ENCODE measurements at places on chromosomes 3 and 15. TPM values are rescaled to one million over a fixed set of nuclear protein-coding genes. Genes with fewer than 3 reads are reported as not detected.

The CYP1A2 gene
- not detected for polyA plus RNA-seq

The TRH gene
- polyA plus RNA-seq: not detected

The PAQR5 gene
- polyA plus RNA-seq: 0.31 TPM

The LRTM1 gene
- polyA plus RNA-seq: not detected

The GP9 gene
- not detected for polyA plus RNA-seq

The CELSR3 gene
- 1.3 TPM for polyA plus RNA-seq

The U2SURP gene
- polyA plus RNA-seq: 40.1 TPM

The SOX14 gene
- polyA plus RNA-seq: not detected

The MYZAP gene
- polyA plus RNA-seq: 0.38 TPM

The CNTN4 gene
- polyA plus RNA-seq: 22.7 TPM

The TNFAIP8L3 gene
- 26.4 TPM for polyA plus RNA-seq

The NCEH1 gene
- polyA plus RNA-seq: 2.3 TPM

The SLC28A2 gene
- polyA plus RNA-seq: 2.0 TPM

The POLQ gene
- not detected for polyA plus RNA-seq

GRCh38 chr15:86002444-86002843, 77.2 kb upstream of the AGBL1 start:
- no peak for DNase-seq

- DNase-seq: peak; percentile 55
These were observed 32.8 kb downstream of the FBLN2 start for GRCh38 chr3:13581485-13582365.

- DNase-seq: no peak
These were observed 297.2 kb downstream of the ARPP21 start for GRCh38 chr3:35936571-35936970.

GRCh38 chr3:160748787-160749186, 7.2 kb upstream of the PPM1L start:
- no peak for DNase-seq

GRCh38 chr3:23575697-23576096, 230.1 kb upstream of the UBE2E1 start:
- no peak for DNase-seq

DNA sequence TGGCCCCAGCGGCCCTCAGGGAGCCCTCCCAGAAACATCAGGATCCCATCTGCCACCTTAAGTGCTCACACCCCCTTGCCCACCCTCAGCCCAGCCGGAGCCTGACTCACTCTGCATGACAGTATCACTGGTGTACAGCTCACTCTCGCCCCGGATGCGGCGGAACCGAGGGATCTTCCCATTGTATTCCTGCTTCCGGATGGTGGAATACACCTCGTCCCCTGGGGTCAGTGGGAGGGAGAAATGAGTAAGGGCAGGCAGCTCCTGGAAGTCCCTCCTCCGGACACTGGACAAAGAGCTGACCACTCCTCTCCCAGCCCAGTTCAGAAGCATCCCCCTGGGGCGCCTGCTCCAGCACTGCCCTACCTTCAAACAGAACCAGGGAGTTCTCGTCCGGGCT, 16.5 kb downstream of the SEMA7A start:
- DNase-seq: no peak

DNA sequence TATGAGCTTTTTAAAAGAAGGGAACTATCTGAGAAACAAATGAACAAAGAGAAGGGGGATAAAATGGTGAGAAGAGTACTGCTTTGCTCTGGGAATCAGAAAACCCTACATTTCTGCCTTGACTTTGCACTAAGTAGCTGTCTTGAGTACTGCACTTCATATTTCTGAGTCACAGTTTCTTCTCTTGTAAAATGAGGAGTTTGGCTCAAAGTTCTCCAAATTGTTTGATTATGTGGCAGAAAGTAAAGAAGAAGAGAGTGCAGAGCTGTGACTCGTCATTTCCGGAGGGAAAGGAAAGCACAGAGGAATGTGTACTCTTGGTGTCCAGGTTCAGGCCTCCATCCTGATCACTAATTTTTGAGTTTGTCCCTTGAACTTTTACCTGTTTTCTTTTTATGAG, 54.7 kb downstream of the TP63 start:
- no peak for DNase-seq

- DNase-seq: no peak
These were observed 10.4 kb downstream of the SEMA6D start for GRCh38 chr15:47727676-47728075.

DNA sequence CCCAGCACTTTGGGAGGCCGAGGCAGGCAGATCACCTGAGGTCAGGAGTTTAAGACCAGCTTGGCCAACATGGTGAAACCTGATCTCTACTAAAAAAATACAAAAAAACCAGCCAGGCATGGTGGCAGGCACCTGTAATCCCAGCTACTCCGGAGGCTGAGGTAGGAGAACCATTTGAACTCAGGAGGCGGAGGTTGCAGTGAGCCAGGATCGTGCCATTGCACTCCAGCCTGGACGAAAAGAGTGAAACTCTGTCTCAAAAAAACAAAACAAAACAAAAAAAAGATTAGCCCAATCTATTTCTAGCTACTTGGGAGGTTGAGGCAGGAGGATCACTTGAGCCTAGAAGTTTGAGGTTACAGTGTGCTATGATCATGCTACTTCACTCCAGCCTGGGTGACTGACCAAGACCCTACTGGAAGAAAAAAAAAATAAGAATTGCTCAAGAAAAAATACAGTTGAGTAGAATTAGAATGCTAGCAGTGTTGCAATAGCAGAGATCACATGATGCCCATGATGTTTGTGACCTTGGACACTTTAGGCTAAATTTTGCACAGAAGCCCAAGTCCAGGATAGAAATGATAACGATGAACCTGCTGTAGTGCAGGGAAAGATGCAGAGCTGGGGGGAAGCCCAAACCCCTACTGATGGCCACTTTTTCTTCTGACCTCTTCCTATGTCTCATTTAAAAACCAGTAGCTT, 162.2 kb downstream of the LPP start:
- DNase-seq: no peak

DNA sequence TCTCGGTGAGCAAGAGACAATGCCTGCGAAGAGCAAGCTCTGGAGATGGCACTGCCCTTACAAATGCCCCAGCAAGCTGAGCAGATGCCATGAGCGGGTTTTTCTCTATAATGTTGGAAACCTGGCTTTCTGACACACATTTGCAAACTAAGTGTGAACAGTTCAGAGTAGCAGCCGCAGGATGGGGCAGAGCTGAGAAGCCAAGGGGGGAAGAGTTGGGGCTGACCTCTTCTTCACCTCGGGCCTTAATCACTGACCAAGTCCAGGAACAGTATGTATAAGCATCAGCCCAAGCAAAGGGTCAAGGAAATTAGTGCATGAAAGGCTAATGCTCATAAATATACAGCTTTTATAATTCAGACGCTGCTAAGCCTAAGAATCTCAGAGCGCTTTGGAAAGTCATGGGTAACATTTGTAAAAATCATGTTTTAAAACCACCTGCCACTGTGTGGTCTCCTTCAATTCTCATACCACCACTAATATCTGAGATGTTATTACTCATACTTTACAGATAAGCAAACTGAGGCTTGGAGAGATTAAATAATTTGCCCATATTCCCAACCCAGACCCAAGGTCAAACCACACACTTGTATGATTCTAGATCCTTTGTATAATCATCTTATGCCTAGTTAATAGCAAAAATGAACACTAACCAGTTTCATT, 603.4 kb downstream of the FOXP1 start:
- DNase-seq: no peak

GRCh38 chr3:130380398-130380797, 34.9 kb downstream of the COL6A5 start:
- no peak for DNase-seq

DNA sequence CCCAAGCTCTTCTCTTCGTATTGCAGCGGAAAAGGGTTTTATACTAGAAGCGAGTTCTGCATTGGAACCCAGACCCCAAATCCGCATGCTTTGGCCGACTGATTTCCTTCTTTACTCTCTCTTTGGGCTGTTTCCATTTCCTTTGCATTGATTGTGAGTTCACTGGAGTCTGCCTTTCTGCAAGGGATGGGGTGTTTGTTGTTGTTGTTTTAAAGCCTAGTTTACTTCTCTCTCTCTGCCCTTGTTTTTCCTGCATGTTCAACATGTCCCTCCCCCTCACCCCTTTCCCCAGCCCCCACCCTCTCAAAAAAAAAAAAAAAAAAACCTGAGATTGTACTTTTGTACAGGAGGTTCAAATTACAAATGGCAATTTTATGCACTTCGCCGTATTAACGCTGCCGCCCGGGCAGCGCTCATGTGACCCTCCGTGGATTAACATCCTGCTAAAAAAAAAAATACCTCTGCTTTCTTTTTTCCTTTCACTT, 2.2 kb downstream of the NR2F2 start:
- no peak for DNase-seq

GRCh38 chr15:55879181-55879580, 114.2 kb downstream of the NEDD4 start:
- no peak for DNase-seq
